ENCODE measurements at places on chromosomes 1 and 21. TPM values are rescaled to one million over a fixed set of nuclear protein-coding genes. Genes with fewer than 3 reads are reported as not detected.

HUNK gene
- not detected for total RNA-seq

LY9 gene
- total RNA-seq: 124 TPM

INSRR gene
- not detected for total RNA-seq

NEXN gene
- not detected for total RNA-seq

AQP10 gene
- not detected for total RNA-seq

KLF17 gene
- not detected for total RNA-seq

PHF13 gene
- 4.0 TPM for total RNA-seq

ANKRD34A gene
- 0.47 TPM for total RNA-seq

OR6K3 gene
- not detected for total RNA-seq

EEIG2 gene
- total RNA-seq: 12.2 TPM

SERPINC1 gene
- total RNA-seq: not detected

GRCh38 chr1:117894078-117894477, 35.3 kb downstream of the GDAP2 start:
- H3K27ac ChIP-seq: no peak overlapping the region
- no peak for DNase-seq
- peaks cover 30% of the 10 kb centered on the region for H3K36me3 ChIP-seq
- no peak overlapping the region for H3K4me3 ChIP-seq
- no peaks in the 10 kb centered on the region for H3K4me1 ChIP-seq

DNA sequence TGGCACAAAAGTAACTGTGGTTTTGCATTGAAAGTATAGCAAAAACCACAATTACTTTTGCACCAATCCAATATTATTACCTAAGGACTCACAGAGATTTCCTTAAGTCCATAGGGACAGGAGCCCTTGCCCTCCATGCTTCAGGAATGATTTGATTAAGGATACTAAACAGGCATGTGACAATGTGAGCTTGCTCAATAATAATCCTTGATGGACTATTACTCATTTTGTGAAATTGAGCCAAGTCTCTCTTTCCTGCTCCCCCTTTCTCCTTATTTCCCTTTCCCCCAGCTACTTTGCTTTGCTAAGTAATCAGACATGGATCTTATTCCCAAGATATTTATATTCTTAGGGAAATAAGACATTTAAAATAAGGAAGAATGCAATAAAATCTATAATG, 21.6 kb upstream of the RGL1 start:
- H3K27me3 ChIP-seq: no peaks in the 10 kb centered on the region
- no peak overlapping the region for H3K27ac ChIP-seq
- no peaks in the 10 kb centered on the region for H3K4me1 ChIP-seq
- DNase-seq: no peak
- H3K36me3 ChIP-seq: no peaks in the 10 kb centered on the region

- no peak overlapping the region for H3K4me3 ChIP-seq
- H3K36me3 ChIP-seq: no peaks in the 10 kb centered on the region
- no peak overlapping the region for H3K27ac ChIP-seq
- H3K27me3 ChIP-seq: no peaks in the 10 kb centered on the region
Observed at GRCh38 chr1:2985067-2985561, 36.2 kb upstream of the ACTRT2 start.

GRCh38 chr1:235009561-235010306, 118.9 kb downstream of the TOMM20 start:
- no peak for DNase-seq
- H3K36me3 ChIP-seq: no peaks in the 10 kb centered on the region
- no peaks in the 10 kb centered on the region for H3K27me3 ChIP-seq
- no peak overlapping the region for H3K4me3 ChIP-seq

- H3K27ac ChIP-seq: no peak overlapping the region
- no peaks in the 10 kb centered on the region for H3K27me3 ChIP-seq
- H3K36me3 ChIP-seq: no peaks in the 10 kb centered on the region
- no peaks in the 10 kb centered on the region for H3K4me1 ChIP-seq
- DNase-seq: no peak
- no peak overlapping the region for H3K4me3 ChIP-seq
Observed at GRCh38 chr1:183370399-183371058, 47.7 kb downstream of the NMNAT2 start.

GRCh38 chr1:109910123-109910962, at the start of gene CSF1:
Gene CSF1 (plus strand): TSS chr1:109910849. CDS start chr1:109911024, 175 bp downstream.
- H3K27ac ChIP-seq: no peak within 1 kb of the TSS
- peaks cover 6% of the 10 kb centered on the region for H3K36me3 ChIP-seq
- H3K27me3 ChIP-seq: no peaks in the 10 kb centered on the region
- peak within 1 kb of the TSS; percentile 79 for H3K4me3 ChIP-seq

- H3K36me3 ChIP-seq: no peaks in the 10 kb centered on the region
- no peaks in the 10 kb centered on the region for H3K27me3 ChIP-seq
- H3K27ac ChIP-seq: no peak overlapping the region
- no peak overlapping the region for H3K4me3 ChIP-seq
- H3K4me1 ChIP-seq: no peaks in the 10 kb centered on the region
Observed at GRCh38 chr1:91912266-91912665, 26.3 kb upstream of the TGFBR3 start.

DNA sequence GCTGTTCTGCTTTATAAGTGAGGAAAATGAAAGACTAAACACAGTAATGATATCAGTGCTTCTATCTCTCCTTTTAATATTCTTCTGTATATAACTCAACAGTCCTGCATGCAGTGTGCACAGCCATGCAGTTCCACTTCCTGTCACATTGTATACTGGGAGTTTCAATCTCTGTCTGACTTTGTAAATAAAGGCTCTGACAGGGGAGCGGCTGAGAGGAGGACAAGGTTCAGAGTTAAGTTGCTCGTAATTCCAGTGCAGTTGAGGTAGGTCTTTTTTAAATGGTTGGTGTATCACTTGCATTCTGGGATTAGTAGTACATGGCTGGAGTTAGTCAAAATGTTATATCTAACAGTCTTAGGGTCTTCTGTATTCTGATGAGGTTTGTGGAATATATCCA, 264.5 kb downstream of the OLFM3 start:
- H3K4me3 ChIP-seq: no peak overlapping the region
- no peaks in the 10 kb centered on the region for H3K27me3 ChIP-seq
- no peaks in the 10 kb centered on the region for H3K4me1 ChIP-seq
- H3K36me3 ChIP-seq: no peaks in the 10 kb centered on the region
- H3K27ac ChIP-seq: no peak overlapping the region

DNA sequence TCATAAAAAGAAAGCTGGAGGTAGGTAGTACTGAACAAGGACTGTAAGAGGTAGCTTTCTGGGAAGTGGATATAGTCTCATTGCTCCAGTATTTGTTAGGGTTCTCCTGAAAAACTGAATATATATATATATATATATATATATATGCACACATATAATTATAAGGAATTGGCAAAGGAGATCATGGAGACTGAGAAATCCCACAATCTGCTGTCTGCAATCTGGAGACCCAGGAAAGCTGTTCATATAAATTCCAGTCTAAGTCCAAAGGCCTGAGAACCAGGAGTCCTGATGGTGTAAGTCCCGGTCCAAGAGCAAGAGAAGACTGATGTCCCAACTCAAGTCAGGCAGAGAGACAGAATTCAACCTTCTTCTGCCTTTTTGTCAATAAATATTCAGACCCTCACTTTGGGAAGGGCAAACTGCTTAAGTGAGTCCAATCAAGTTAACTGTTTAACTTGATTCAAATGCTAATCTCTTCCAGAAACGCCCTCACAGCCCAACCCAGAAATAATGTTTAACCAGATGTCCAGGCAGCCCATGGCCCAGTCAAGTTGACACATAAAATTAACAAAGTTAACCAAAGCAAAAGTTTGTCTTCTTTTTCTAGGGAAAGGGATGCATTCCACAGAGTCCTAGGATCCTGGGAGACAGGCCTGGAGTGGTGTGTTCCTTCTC, 225.3 kb upstream of the KAZN start:
- no peaks in the 10 kb centered on the region for H3K4me1 ChIP-seq
- no peak for DNase-seq

- peak overlapping the region; percentile 79 for H3K27ac ChIP-seq
- peaks cover 64% of the 10 kb centered on the region for H3K4me1 ChIP-seq
- no peaks in the 10 kb centered on the region for H3K36me3 ChIP-seq
- no peaks in the 10 kb centered on the region for H3K27me3 ChIP-seq
Observed at GRCh38 chr21:44931501-44932407, 8.1 kb upstream of the SLX9 start.

- DNase-seq: no peak
- no peaks in the 10 kb centered on the region for H3K27me3 ChIP-seq
- H3K4me3 ChIP-seq: no peak overlapping the region
- H3K4me1 ChIP-seq: peaks cover 15% of the 10 kb centered on the region
Observed at GRCh38 chr1:67171574-67171955, 5.3 kb downstream of the IL23R start.

DNA sequence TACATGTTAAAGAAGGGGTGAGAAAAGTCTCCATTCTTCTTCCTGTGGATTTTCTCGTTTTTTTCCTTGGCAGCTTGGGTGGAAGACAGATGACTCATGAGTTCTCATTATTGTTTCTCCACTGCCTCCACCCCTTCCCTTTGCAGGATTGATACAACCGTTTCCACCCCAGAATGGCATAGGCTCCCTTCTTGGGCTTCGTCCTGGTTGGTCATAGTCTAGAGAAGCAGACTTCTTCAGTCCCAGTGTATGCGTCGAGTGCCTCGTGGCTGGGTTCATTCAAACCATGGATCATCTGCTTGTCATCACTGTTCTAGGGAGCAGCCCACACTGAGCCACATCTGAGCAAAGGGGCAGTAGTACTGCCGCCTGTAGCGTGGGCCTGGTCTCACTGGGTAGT, 13.7 kb downstream of the PTGFRN start:
- H3K36me3 ChIP-seq: no peaks in the 10 kb centered on the region
- no peaks in the 10 kb centered on the region for H3K4me1 ChIP-seq
- H3K27me3 ChIP-seq: no peaks in the 10 kb centered on the region
- H3K27ac ChIP-seq: no peak overlapping the region
- no peak overlapping the region for H3K4me3 ChIP-seq
- no peak for DNase-seq

- no peak overlapping the region for H3K27ac ChIP-seq
- no peaks in the 10 kb centered on the region for H3K36me3 ChIP-seq
- H3K4me1 ChIP-seq: no peaks in the 10 kb centered on the region
Observed at GRCh38 chr1:22221233-22221780, 78.4 kb upstream of the WNT4 start.

DNA sequence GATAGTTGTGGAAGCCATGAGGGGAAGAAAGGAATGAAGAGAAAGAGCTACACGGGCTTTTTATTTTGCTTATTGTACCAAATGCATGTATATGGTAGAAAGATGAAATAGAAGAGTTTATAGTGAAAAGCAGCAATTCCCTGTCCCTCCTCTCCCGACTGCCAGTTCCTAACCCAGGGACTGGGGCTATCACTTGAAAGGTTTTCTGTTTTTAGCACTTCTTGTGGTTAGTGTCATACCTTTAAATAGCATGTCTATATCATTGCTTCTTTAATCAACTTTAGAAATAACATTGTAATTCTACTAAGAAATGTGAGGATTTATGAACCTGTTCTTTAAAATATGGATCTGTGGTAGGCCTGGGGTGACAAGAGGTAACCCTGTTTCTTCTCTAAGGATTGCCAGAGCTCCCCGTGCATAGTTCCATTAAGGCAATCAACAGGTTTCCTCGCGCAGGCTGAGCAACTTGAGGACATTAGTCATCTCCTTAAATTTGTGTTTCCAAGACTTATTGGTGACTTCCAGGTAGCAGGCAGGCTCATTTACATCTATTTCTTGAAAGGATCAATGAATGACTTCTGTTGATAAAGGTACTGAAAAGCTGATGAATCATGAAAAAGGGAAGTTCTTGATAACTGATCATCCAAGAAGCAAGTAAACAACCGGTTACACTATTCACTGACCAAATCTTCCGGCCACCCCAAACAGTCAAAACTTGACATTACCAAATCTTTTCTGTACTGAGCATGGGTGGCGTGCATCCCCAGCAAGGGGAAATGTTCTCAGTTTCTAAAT, 37.8 kb upstream of the S1PR1 start:
- H3K27ac ChIP-seq: no peak overlapping the region
- H3K27me3 ChIP-seq: no peaks in the 10 kb centered on the region
- no peak overlapping the region for H3K4me3 ChIP-seq
- no peaks in the 10 kb centered on the region for H3K4me1 ChIP-seq
- no peak for DNase-seq

DNA sequence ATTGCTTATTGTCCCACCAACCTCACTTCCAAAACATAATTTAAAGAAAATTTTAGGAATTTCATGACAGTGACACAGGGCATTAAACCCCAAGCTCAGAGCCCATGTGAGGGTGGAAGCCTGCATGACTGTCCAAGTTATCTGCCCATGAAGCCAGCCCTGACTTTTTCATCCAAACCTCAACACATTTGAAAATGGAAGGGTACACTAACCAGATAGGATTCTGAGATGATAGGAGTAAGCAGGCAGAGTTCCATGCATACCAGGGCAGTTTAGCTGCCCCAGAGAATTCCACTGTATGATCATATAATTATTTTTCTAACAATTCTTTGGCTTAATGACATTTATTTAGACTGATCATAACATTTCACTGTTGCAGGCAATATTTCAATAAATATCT, 986.0 kb downstream of the TTLL7 start:
- H3K4me1 ChIP-seq: no peaks in the 10 kb centered on the region
- no peaks in the 10 kb centered on the region for H3K27me3 ChIP-seq
- no peak for DNase-seq
- no peak overlapping the region for H3K27ac ChIP-seq
- no peaks in the 10 kb centered on the region for H3K36me3 ChIP-seq

GRCh38 chr1:183806675-183807074, 1.8 kb downstream of the RGL1 start:
- H3K36me3 ChIP-seq: no peaks in the 10 kb centered on the region
- peaks cover 12% of the 10 kb centered on the region for H3K4me1 ChIP-seq
- H3K27me3 ChIP-seq: peaks cover 3% of the 10 kb centered on the region
- no peak overlapping the region for H3K27ac ChIP-seq

Measured in CD4-positive, alpha-beta T cell (primary cell).